ELR (cell line): ENCODE measurements at places on chromosomes 4 and X.

GRCh38 chrX:39820938-39821708, 276.6 kb downstream of the BCOR start:
- DNase-seq = peak; percentile 34

DNA sequence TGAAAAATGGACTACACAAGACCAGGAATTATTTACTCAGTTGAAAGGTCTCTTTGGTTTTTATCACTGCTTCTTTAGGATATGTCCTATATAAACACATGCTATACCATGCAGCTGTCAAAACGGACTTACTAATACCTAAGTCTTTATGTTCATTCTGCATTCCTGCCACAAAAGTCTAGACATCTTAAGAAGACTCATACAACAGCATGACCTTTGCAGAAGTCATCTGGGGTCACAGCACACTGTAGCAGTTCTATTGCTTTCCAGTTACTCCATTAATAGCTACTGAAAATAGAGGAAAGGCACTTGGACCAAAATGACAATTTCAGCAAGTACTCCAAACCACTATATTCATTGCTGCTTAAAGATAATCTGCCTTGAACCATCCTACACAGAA, 53.2 kb downstream of the DDX60 start:
- no peak for DNase-seq

GRCh38 chr4:19216476-19216875, 1035.2 kb upstream of the SLIT2 start:
- no peak for DNase-seq

- no peak for DNase-seq
Observed at GRCh38 chr4:10640561-10641201, 43.9 kb downstream of the CLNK start.

DNA sequence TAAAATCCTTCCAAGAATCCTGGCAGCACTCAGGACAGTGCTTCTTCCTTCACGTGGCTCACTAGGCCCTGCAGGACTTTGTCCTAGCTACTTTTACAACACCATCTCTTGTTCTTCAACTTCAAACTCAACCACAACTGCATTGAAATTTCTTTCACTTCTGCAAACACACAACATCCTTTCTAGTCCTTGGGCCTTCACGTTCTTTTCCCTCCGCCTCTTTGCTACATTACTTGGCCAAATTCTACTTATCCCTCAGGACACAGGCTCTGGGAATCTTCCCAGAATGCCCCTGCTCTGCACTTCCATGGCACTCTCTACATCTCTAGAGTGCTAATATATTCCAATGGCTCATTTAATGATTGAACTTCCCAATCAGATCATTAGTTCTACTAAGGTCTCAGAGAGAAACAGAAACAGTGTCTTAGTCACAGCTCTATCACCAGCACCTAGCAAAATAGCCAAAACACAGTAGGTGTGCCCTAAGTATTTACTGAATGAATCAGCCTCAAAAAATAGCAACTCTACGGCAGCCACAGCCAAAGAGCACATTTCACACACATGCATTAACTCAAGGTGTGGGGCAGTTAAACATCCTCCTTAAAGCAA, 73.3 kb downstream of the MANBA start:
- peak; percentile 23 for DNase-seq

DNA sequence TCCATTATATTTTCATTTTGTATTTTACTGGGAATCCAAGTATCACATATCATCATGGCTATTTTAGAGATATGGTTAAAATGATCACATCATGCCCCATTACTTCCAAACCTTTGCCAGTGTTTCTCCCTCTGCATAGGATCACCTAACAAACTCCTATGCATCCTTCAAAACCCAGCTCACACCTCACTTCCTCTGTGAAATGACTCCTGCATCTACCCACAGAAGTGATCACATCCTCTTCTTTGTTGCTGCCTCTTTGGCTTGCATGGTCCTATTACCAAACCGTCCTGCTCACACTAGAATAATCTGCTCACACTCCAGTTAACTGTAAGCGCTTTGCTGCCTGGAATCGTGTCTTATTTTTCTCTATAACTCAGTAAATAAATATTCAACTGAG, 74.7 kb upstream of the C4orf50 start:
- no peak for DNase-seq

- no peak for DNase-seq
Observed at GRCh38 chrX:25869761-25870160, 268.4 kb upstream of the MAGEB18 start.

- DNase-seq = no peak
Observed at GRCh38 chr4:68249434-68249833, 3.9 kb upstream of the TMPRSS11B start.

- peak; percentile 58 for DNase-seq
Observed at GRCh38 chr4:44629280-44629866, 22.1 kb downstream of the YIPF7 start.

- DNase-seq = no peak
Observed at GRCh38 chr4:11628093-11628725, 199.5 kb upstream of the HS3ST1 start.

DNA sequence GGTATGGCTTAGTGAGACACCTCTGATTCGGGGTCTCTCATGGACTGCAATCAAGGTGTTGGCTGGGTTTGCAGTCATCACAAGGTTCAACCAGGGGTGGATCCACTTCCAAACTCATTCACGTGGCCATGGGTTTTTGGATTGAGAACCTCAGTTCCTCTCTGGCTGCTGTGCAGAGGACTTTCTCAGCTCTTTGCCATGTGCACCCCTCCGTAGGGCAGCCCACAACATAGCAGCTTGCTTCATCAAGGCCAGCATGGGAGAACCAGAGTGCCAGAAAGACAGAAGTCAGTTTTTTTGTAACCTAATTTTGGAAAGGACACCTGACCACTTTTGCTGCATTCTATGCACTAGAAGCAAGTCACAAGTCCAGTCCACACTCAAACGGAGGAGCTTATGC, 154.9 kb downstream of the PJA1 start:
- DNase-seq = no peak

GRCh38 chrX:41692162-41692749, 3.5 kb downstream of the GPR34 start:
- no peak for DNase-seq

DNA sequence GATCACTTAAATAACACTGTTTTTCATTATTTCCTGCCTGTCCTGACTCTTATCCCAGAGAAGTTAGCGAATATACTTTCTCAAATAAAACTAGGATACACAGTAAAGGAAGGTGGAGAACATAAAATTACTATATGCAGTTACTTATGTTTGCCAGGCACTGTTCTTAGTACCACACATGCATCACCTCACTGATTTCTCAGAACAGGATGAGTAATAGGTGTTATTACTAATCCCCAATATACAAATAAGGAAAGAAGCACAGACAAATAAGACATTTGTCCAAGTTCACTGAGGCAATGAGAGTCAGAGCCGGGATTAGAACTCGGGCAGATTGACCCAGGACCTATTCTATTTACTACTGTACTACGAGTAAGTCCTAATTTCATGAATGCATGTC, 91.7 kb downstream of the CORIN start:
- peak; percentile 11 for DNase-seq

- DNase-seq = no peak
Observed at GRCh38 chr4:27094783-27095182, 234.1 kb downstream of the STIM2 start.

GRCh38 chr4:88054229-88054628, 46.8 kb downstream of the PKD2 start:
- peak; percentile 3 for DNase-seq

- no peak for DNase-seq
Observed at GRCh38 chrX:39845233-39845632, 252.5 kb downstream of the BCOR start.
